Prostate gland (tissue), 2 donors: ENCODE measurements at places on chromosomes 2 and 18.

DNA sequence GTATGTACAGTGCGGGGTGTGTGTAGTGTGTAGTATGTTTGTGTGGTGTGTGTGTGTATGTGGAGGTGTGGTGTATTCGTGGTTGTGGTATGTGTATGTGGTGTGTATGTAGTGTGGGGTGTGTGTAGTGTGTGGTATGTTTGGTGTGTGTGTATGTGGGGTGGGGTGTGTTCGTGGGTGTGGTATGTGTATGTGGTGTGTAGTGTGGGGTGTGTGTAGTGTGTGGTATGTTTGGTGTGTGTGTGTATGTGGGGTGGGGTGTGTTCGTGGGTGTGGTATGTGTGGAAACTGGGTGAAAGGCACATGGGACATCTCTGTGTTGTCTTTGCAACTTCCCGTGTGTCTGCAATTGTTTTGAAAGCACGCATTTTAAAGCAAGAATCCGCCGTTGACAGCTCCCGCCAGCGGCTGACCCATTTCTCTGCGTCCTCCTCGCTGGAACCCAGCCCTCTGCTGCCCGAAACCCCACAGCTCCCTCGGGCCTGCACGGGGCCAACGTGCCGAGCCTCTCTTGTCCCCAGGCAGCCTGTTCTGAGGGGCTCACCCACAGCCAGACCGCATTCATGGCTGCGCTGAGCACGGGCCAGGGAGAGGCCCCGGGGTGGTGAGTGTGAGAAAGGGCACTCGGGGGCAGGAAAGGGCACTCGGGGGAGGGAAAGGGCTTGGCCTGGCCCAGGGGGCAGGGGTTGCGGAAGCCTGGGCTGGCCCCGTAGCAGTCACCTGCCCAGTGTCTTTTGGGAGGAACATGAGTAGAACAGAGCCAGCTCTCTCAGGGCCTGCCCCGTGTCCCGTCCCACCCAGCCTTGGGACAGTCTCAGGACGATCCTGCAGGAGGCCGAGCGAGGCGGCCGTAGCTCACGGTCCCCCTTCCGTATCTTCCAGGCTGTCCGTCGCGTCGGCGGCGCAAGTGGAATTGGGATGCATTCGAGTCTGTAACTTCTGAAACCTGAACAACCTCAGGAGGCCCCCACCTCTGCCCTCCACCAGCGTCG, 61.4 kb downstream of the TWIST2 start:
- no peak for DNase-seq

DNA sequence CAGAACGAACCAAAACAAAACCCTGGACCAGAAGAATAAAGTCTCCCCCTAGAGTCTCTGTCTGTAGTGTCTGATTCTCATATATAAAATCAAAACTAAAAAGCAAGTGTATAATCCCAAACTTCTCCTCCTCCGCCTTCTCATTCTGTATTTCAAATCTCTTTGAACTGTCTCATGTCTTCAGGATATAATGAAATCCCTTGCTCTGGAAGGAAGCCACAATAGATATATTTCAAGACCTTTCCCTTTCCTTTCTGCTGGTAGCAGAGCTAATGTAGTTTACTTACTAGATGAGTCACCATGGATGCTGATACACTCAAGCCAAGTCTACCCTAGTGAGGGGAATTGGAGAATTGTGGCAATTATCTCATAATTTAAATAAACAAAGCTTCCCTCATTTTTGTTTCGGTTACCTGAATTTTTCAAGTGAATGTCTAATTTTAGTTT, 33.5 kb upstream of the CCDC93 start:
- DNase-seq: no peak

DNA sequence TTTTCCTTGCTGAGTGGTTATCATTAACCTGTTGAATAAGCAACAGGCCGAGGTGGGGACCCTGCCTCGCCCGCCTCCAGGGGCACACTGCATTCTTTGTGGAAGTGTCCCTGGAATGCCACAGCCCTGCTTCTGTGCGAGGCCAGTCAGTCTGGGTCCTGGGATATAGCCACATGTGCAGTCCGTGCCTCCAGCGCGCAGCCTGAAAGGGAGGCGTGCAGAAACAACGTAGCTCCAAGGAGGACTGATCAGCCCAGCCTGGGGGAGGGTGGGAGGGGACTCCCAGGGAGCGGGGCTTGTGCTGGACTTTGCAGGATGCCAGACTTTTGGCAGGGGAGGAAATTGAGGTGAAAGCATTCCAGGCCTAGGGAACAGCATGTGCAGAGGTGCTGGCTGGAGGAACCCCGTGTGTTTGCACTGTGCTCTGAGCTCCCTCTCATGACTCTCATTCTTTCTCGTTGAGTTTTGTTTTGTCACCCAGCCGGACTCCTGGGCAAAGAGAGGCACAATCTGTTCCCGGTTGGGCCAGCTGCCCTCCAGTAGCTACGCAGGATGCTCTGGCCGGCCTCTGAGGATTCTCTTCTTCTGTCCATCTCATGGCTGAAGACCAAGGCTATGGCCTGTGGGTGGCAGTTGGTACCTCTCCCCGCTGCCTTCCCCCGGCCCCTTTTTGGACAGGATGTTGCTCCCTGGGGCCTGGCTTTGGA, 39.7 kb downstream of the HPCAL1 start:
- no peak for DNase-seq

DNA sequence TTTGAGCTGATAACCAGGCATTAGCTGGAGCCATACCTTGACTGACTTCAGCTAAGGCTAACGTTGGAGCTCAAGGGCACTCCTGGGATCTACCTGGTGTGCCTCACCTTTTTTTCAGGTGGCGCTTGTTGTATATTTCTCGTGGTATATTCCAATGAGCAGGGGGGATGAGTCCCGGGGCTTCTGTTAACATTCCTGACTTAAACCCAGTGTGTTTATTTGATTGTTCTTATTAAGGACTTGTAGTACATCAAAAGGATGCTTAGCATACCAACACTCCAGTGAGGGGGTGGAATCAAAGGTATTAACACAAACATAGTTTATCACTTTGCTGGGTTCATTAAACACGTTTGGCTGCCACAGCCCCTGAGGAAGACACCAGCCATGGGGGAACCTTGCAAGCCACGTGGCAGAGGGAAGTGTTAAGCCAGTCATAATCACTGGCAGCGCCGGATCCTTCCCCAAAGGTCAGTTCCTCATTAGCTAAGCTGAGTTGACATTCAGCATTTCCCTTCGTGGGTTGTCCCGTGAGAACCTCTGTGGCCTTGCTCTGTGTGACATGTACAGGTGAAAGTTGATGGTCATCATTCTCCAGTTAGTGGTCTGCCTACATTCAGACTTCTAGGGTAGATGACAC, 119.5 kb upstream of the MCFD2 start:
- DNase-seq: no peak

GRCh38 chr18:7733642-7734041, 166.5 kb downstream of the PTPRM start:
- no peak for DNase-seq

DNA sequence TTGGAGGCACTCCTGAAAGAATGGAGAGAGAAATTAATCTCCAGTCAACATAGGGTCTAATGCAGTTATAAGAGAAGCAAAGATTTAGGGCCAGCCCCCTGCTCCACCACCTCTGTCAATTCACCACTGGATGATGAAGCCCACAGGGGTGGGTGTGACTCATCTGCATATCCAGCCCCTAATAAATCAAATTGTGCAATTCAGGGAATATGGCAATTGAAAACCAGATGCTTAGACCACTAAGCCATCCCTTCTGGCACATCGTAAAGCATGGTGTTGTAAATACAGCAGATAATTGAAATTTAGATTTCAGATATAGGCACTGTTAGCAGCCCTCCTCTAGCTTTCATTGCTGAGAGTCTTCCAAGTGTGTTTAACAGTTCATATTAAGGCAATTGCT, 541.4 kb downstream of the PARD3B start:
- no peak for DNase-seq

DNA sequence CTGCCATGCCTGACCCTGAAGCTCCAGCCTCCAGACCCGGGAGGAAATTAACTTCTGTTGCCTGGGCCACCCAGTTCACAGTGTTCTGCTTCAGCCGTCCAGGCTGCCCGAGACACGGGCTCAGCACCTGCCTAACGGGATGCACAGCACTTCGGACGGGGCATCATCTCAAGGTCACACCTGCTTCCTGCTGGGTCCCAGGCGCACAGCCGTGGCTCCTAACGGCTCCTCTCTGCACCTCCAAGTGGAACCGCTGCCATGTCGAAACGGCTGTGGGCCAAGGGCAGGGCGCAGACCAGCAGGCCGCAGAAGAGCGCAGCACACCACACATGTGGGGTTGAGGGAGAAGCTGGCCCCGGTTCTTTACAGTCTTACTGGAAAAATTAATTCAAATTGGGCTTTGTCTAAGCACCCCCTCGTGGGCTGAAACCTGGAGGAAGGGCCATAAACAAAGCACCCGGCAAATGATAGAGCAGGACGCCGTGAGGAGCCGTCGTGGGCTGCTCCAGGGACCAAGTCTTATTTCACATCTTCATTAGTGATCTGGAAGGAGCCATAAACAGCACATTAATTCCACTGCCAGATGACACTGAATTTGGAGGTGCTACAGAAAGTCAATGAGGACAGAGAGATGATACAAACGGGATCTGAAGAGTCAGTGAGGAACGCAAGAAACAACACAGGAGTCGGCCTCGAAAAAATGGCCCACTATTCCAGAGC, 59.6 kb downstream of the EIPR1 start:
- DNase-seq: no peak

- DNase-seq: no peak
Observed at GRCh38 chr2:1683297-1683696, 61.0 kb downstream of the PXDN start.

DNA sequence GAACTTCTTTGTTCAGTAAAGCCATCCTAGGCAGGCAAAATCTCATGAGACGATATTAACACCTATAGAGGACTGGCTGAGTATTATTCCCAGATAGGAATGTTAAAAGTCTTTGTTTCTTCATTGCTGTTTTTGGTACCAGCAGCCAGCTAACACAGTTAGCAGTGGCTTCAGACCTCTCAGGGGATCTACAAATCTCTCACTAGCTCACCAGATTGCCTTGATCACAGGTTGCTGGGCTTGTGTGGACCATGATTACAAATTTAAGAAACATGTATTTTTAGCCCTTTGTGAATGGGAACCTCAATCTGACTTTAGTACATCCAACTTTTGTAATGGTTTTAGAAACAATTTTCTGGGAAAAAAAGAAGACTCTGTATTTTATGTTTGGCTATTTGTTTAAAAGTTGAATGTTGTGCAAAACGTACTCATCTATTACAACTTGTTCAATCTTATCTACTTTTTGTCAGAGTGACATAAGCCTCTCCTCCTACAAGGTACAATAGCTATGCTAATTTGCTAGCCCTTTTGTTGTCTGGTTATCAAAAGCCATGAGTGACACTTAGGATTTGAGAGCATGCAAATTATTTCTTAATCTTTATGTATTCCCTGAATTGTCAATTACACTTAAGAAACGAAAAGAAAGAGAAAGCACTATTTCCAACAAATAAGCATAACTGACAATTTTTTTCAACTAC, 693.1 kb downstream of the ERBB4 start:
- no peak for DNase-seq

DNA sequence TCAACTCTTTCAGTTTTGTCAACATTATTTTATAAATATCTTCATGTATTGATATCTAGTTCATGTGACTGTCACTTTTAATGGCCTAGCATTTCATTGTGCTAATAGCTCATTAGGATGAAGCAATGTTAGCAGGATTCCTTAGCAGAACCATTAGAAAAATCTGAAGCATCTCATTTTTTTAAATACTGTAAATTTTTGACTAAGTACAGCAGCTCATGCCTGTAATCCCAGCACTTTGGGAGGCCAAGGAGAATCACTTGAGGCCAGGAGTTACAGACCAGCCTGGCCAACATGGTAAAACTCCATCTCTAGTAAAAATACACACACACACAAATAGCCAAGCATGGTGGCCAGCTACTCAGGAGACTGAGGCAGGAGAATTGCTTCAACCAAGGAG, 15.6 kb upstream of the ANTXR1 start:
- no peak for DNase-seq

DNA sequence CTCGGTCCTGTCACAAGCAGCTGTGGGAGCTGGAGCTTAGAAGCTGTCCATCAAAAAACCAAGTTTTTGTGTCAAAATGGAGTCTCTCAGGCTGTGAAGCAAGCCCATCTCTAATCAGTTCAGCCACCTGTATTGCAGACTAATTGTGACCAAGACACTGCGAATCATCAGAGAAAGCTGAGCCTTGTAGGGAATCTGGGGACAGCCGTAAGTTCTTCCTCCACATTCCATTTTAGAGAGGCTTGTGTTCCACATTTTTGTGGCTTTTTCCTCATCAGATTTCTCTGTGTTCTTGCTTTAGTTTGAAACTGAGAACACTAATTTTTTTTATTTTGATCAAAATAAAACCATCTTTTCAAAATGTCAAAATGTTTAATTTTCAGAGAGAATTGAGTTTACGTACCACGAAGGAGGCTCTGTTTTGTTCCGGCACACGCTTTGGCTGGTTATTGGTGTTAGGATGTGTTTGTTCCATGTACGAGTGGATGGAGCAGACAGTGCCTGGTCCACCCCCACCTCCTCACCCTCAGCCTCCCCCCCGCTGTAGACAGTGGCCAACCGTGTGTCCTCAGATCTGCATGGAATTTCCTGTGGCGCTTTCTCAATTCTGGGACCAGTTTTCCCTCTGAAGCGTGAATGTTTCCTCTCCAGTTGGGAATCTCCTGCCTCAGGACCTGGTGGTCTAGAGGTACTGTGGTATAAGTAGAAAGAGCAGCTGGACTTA, 140.8 kb downstream of the AGAP1 start:
- no peak for DNase-seq

DNA sequence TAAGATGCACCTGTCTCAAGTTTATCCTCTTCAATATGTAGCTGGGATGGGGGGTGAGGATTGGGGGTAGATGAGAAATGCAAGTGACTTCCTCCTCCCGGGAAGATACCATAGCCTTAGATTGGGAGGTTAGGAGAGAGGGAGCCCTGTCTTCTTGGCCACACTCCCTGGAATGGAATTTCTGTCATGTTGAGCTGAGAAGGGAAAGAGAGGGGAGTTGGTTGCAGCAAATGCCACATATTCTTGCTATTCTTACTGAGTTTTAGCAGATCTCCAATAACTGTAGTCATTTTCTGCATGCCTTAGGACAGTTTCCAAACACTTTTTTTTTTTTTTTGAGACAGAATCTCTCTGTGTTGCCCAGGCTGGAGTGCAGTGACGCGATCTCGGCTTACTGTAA, 35.9 kb downstream of the TAF4B start:
- no peak for DNase-seq

DNA sequence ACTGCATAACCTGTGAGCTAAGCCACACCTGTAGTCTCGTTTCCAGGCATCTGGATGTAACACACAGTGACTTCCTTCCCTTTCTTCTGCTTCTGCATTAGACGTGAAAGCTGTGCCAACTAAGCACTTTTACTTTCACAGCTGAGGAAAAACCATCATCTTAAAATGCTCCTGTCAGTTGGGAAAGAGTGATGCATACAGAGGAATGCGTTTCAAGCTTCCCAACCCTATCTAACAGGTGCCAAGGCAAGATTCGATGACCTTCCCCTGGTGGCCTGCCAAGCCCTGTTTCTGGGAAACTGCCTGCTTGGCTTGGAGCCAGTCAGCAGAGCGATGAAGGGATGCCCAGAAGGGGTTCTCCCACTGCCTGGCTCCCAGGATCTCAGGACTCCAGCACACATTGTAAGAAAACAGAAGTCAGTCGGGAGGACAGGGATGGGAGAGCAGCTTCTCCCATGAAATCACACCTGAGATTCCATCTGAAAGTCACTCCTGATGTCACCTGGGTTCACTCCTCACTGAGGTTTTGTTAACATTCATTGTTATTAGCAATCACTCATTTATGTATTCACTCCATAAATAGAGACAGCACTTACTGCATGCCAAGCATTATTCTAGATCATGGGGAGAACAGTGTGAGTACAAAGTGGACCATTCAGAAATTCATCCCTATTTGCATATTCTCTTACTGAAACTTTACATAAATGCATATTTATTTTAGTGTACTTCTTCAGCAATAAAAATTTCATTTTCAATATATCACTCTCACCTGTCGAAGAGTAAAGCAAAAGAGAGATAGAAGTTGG, 64.1 kb downstream of the DTNA start:
- no peak for DNase-seq
